ENCODE measurements at places on chromosomes 6 and 20.

GRCh38 chr6:89921197-89921596, 26.9 kb downstream of the GJA10 start:
- no peak for DNase-seq

- DNase-seq, result no peak
Measured at GRCh38 chr20:20737158-20737557, 24.7 kb upstream of the RALGAPA2 start.

DNA sequence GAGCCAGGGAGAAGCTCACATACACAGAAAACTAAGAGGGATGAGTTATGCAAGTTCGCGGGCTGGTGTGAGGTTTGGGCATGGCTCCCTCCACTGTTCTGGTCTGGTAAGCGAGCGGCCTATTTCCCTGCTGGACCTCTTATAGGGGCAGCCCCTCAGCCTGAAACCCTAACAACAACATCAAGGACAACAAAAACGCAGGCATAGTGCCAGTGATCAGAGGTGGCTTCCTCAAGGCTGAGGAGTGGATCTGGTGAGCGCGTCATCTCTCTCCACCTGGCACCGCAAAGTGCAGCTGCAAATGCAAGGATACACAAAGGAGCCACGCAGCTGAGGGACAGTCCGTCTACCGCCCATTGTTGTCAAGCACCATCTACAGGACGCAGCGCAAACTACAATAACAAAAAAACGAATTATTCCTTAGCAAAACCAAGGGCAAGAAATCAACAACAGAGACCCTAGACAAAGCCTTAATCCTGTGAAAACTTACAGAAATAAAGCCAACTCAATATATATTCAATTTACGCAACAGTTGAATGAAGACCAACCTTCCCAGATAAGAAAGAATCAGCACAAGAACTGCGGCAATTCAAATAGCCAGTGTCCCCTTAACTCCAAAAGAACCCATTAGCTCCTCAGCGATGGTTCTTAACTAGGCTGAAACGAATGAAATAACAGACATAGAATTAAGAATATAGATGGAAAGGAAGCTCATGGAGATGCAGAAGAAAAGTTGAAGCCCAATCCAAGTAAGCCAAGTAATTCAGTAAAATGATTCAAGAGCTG, 9.2 kb upstream of the DEFB110 start:
- no peak for DNase-seq

GRCh38 chr20:34887023-34887422, 10.6 kb downstream of the ACSS2 start:
- no peak for DNase-seq

DNA sequence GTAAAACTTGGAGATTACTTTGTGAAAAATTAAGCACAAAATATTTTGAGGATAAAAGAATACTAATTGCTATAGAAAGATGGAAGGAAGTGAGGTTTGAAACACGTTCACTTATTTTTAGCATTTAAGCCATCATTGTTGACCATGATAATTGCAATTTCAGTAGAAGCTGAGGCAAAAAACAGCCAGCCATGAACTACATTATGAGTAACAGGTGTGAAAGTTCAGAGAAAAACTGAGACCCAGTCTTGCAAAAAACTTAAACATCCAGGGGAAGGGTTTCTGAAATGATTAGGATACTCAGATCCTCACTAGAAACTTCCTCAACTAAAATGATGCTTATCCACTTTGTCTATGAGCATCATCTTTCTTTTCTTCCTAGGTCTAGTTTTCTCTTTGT, 619.4 kb downstream of the PHF3 start:
- no peak for DNase-seq

DNA sequence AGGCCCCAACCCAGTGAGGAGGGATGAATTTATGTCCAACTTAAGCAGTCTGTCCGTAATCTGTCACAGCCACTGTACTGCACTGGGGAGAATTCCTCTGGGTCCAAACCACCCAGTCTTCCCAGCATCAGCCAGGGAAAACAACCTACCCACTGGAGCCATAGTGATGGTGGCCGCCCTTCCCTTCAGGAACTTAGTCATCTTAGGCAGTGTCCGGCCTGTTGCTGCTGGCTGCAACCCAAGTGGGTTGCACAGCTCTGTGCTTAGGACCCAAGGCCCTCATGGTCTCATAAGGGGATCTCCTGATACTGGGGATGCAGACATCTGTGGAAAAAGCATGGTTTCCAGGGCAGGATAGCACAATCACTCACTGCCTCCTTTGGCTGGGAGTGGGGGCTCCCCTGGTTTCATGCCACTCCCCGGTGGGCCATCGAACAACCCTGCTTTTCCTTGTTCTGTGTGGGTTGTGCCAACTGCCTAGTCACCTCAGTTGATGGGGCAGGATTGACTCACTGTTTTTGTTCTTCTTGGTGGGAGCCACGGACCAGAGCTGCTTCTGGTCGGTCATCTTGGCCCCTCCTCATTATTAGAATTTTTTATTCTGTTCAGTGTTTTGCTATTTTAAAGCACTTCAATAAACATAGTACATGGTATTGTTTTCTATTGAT, 591.9 kb downstream of the DOK5 start:
- no peak for DNase-seq

DNA sequence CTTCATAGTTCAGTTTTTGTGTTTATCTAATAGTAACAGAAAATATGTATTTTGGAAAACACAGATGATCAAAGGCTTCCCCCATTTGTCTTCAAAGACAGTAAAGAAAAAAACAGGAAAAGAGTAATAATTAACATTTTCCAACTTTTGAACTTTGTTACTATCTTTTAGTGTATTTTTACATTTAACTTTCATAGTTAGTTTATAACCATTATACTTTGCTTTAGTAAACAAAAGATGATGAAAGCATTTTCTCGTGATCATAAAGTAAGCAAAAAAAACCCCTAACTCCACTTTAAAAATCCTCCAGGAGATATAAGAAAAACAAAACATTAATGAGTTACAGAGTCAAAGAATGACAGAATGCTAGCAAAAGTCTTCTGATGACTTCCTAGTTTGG, 13.6 kb upstream of the GPRC6A start:
- no peak for DNase-seq

DNA sequence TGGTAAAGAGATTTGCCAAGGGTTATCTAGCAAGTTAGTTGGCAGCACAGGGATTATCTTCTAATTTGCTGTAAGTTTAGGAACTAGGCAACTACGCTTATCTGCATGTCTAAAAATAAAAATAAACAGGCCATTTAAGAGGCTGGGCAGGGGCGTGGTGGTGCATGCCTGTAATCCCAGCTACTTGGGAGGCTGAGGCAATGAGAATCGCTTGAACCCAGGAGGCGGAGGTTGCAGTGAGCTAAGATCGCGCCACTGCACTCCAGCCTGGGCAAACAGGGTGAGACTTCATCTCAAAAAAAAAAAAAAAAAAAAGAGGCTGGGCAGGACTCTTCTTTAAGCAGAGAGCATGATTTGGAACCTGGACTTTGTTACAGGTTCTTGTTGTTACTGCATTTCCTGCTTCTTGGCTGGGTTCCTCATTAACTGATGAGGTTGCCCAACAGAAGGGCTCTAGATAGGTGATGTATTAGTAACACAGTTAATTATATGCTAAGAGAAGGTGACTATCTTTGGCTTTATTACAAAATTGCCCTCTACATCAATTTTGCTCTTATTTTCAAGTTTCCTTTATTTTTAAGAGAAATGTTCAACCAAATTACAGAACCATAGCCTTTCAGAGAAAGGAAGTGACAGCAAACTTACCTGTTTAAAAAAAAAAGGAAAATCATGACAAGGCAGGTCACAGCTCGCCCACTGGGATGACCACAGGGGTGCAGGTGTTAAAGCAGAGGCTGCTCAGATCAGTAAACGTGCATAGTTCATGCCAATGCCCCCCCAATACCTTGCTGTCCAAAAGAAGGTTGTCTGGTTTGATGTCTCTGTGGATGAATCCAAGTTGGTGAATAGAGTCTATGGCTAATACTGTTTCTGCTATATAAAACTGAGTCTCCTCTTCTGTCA, 32.5 kb downstream of the STK38 start:
- no peak for DNase-seq

DNA sequence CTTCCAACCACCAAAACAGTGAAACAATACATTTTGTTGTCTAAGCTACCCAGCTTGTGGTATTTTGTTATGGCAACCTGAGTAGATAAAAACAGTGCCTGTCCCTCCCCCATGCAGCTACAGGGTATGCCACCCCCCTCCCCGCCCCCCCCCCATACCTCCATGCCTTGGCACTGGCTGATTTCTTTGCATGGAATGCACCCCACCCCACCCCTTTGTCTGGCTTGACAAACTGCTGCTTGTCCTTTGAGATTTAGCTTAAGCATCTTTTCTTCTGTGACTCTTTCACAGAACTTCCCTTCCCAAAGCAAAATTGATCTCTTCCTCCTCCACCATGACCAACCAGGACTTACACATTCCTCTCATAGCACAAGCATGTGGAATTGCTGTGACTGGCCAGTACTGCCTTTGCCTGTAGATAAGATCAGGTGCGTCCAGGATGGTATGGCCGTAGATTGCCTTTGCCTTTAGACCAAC, 64.6 kb upstream of the ADGRF1 start:
- no peak for DNase-seq

DNA sequence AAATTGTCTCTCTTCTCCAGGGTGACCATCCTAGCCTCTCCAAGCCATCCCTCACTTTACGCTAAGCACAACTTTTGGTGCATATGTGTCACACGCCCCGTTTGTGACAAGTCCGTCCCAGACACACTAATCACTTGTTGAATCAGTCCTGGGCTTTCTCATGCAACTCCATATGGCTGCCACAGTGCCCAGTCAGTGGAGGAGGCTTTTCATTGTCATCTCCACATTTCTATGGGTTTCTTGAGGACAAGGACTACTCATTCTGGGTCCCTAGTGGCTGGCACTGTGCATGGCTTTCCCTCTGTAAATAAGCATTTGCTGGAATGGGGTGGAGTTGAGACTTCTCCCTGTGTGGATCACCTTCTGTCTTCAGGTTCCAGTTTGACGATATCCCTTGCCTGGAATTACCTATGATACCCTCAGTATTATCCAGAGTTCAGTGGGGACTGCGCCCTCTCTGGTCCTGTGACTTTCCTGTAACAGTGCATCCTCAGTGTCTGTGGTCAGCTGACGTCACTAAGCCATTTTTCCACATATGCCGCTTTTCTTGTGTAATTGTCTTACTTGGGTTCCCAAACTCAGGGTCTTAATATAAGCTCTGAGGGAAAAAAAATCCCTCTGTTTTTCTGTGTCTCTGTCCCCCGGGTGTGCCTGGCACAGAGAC, 59.8 kb upstream of the MYL9 start:
- DNase-seq, result no peak

- no peak for DNase-seq
Measured at GRCh38 chr6:3843379-3844096, 5.6 kb upstream of the FAM50B start.

Measured in activated CD4-positive, alpha-beta T cell treated with anti-CD3 and anti-CD28 coated beads for 36 hours (primary cell).